NCI-H187 treated with DMSO at 0.1 percent for 48 hours (cell line): ENCODE measurements at places on chromosomes 1 and 21.

DNA sequence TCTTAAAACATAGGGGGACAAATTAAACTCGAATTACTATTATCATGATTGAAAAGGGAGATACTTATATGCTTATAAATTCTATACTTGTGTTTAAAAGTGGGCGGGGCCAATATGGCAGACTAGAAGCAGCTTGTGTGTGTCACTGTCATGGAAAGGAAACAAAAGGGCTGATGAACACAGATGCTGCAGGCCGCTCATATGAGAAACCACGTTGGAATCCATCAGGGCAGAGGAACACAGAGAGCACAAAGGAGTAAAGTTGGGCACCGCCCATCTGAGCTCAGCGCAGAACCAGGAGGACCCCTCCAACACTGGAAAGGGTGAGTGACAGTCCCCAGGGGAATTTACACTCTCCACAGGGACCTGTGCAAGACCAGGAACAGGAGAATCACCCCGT lies 107.0 kb downstream of the SLC5A9 start:
- DNase-seq: no peak

GRCh38 chr1:161230762-161231161 lies 4.9 kb downstream of the TOMM40L start:
- DNase-seq: no peak

- no peak for DNase-seq
Observed at GRCh38 chr1:86750076-86750475, 45.7 kb downstream of the SH3GLB1 start.

DNA sequence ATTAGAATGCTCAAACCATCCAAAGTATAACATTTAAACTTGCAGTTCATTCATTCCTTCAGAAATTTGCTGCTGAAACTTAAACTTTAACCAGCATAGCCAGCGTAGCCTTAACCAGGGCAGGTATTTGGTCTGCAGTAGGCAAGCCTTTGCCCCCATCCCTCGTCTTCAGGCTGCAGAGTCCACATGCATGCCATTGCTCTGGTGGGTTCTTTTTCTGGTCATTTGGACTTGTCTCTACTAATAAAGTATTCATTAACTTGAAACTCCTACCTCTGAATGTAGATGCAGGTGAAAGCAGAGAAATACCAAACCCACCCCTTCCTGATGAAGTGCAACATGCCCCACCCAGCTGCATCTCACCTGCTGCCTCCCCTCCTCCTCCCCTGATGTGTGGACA lies 100.2 kb downstream of the CAMTA1 start:
- DNase-seq: no peak

DNA sequence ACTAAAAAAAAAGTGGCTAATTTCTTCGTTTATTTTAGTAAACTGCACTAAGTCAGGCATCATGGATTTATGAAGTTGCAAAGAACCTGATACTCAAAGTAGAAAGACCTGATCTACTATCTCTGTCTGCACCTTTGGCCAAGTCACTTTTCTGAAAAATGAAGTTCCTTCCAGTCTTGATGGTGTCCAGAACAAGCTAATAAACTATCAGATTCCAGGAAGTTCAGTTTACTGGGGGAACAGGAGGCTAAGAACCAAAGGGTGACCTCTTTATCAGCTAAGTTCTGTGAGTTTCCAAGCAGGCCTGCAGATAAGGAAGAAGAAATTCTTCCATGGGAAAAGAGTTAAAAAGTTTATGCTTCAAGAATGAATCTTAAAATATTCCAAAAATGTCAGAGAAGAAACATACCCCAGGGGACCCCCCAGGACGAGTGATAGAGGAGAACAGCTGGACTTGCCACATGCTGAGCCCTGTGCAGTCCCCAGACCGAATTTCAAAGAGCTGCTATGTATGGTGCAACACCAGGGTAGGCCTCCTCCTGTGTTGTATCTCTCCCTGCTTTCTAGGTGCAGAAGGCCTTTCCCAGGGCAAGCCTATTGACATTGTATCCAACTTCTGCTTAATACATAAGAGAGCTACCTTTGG lies 72.8 kb upstream of the FGGY start:
- no peak for DNase-seq

GRCh38 chr1:223338811-223339746 lies 24.9 kb downstream of the SUSD4 start:
- DNase-seq: no peak

DNA sequence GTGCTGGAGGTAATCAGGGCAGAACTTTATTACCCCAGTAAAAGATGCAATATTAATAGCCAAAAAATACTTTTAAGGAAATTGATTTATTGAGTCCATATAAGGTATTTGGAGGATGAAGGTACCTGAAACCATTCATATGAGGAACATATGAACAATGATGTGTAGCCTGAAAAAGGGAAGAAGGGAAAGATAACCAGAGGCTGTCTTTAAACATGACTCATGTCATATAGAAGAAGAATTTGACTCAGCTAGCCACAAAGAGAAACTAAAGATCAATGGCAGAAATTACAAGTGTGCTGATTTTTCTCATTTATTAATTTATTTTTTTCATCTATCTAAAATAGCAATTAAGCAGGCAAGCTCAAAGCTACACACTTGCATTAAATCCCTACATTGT lies 136.2 kb upstream of the DUSP10 start:
- DNase-seq: no peak

DNA sequence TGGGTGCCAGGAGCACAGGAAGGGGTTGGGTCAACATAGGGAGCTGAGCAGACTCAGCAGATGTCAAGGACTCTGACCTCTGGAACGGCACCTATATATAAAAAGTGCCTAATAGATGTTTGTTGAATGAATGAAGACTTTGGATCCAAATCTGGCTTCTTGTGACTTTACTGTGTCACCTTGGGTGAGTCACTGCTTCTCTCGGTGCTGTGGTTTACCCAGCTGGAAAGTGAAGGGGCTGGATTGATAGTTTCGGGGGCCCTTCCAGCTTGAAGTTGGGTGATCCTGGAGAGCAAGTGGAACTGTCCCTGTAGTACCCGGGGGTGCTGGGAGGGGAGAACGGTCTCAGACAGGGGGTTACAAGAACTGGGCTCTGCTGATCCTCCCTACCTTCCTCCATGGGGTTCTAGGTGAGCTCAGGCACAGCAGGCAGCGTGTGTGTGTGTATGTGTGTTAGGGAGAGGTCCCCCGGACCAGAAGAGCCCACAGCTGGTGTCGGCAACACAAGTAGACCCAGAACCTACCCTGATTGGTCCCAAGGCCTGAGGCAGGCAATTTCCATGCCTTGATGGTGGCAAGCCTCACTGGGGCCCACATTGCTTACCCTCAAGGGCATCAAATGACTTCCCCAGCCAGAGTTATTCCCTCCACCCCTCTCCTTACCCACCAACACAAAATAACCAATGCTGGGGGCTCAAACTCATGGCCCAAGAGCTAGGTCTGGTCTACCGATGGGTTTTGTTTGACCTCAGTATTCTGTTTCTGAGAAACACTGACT lies 5.5 kb upstream of the PADI1 start:
- no peak for DNase-seq

GRCh38 chr1:214281021-214281719 lies at the start of gene SMYD2:
TSS of gene SMYD2 (plus strand) at chr1:214281159. CDS start at chr1:214281255, 96 bp downstream.
- no peak for DNase-seq

GRCh38 chr1:106952776-106953175 lies 103.7 kb upstream of the PRMT6 start:
- no peak for DNase-seq

DNA sequence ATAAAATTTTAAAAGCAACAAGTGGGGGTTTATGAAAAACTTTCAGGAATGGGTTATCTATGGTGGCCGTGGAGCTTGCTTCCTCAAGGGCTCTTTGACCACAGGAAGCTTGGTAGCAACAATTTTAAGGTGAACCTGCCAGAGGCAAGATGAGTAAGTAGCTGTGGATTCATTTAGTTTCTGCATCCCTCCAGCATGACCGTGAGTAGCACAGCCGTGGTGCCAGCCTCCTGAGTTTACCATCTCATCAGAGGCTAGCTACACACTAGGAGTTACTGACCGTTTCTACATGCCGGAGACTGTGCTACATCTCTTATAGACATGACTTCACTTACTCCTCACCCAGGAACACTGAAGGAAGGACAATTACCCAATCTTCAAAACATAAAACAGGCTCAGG lies 30.1 kb upstream of the PLEKHG5 start:
- no peak for DNase-seq

DNA sequence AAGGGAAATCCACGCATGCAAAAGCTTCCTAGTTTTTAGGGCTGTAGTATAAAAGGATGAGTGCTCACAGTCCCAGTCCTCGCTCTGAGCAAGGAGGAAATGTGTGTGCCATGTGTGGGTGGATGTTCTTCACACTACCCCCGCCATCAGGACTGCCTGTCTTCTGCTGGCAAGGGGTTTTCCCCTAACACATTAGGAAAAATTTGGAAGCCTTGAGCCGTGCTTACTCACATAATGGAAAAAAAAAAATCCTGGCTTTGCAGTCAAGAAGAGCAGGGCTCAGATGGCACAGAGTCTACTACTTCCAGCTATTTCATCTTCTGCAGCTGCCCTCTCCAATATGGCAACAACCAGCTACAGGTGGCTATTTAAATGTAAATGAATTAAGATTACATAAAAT lies 363.1 kb downstream of the PLPP3 start:
- DNase-seq: no peak

GRCh38 chr1:67051196-67051595 lies 2.8 kb downstream of the SLC35D1 start:
- no peak for DNase-seq

DNA sequence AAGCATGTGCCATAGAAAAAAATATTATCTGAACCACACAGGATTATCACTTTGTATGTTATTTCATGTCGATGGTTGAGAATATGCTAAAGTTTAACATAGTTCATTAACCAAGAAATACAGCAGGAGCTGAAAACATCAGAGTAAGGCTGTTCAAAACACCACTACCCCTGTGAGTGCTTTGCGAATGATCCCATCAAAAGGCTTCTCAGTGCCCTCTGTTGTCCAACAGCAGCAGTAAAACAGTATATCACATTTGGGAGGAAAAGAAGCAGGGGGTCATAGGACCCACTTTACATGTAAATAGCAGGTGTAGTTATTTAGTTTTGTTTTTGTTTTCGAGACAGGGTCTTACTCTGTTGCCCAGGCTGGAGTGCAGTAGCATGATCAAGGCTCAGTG lies 289.4 kb upstream of the FMN2 start:
- no peak for DNase-seq

DNA sequence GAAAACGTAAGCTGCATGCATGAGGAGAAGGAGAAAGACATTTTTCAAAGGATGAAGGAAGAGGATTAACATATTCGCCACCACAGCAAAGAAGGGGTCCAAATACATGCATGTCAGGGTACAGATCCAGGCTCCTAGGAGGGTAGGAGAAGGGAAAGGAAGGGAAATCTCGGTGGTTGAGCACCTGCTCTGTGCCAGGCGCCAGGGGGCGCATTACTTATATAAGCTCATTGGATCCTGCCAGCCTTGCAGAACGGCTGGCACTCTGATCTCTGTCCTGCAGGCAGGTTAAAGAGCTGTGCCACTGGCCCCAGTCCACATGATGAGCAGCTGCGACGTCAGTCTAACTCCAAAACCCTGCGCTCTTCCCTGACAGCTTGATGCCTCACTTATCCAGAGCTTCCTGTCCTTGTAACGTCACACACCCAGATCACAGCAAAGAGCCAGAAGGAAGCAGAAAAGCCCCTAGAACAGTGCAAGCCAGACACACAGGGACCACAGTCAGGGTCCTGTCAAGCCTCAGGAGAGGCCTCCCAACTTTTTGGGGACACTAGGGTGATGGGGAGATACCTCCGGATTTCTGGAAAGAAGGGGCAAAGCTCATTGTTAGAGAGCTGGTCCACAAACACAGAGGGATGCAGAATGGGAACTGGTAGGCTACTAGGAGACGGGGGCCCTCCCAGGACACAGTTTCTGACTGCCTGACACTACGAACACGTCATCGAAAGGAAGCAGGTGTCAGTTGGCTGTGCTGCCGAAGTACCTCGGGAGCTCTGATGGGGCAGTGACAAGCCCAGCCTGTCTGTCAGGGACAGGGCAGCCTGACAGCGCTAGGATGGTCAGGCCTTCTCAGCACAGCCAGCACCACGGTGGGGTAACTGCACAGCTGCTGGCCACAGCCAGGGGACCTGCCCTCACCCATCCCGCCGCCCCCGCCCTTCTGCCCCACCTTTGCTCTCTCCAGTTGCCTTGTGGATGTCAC lies 99.1 kb downstream of the BEND5 start:
- no peak for DNase-seq

DNA sequence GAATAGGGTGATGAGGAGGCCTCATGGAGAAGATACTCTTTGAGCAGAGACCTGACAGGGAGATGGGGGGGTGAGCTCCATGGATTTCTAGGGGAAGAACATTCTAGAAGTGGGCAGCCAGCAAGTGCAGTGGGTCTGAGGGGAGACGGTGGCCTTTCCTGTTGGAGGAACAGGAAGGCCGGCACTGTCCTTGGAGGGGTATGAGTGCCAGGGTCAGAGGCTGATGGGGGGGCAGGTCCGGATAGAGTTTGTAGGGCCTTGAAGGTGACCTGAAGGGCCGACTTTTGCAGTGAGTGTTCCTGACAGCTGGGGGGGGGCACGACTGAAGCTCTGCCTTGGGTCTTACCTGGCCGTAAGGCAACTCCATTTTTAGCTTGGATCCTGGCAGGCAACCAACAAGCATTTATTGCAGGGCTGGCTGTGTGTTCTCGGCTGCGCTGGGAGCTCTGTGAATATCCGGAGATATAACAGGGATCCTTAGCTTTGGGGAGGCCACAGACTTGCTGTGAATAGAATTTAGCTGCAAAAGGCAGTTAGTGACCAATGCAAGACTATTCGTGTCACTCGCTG lies 130.6 kb downstream of the MRPS6 start:
- DNase-seq: no peak

GRCh38 chr1:2637442-2638145 lies 4.8 kb upstream of the MMEL1 start:
- DNase-seq: no peak

GRCh38 chr1:42953182-42954180 lies 5.2 kb downstream of the SLC2A1 start:
- no peak for DNase-seq

DNA sequence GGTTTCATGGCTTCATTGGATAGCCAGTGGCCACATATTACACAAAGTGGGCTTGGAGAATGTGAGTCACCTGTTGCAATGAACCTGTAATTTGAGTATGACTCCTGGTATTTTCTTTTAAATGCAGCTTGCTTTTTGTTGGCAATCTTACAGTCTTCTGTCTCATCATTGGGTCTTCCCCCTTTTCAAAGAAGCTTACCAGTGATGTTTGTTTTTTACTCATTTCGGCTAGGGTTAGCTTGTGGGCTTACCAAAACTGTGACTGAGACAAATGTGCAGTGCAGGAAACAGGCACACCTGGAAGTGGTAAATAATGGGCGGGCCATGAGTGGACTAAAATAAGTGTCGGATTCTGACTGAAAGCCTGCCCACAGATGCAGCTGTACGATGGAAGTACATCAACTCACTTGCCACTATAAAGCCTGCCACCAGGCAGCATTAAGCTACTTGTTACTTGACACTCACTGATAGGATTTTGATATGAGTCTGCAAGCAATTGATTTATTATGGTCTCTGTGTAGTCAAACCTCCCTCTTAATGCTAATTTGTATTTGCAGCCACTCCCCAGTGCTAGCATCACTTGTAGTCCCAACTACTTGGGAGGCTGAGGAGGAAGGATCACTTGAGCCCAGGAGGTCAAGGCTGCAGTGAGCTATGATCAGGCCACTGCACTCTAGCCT lies 4.2 kb downstream of the HHAT start:
- no peak for DNase-seq
